Effector memory CD4-positive, alpha-beta T cell (primary cell): ENCODE measurements at places on chromosomes 2 and 18.

- no peak for DNase-seq
- H3K27ac ChIP-seq = peak overlapping the region; percentile 95
- H3K27me3 ChIP-seq = no peaks in the 10 kb centered on the region
These were observed 611 bp upstream of the ITSN2 start for GRCh38 chr2:24360963-24361330.

- peaks cover 51% of the 10 kb centered on the region for H3K4me1 ChIP-seq
- H3K4me3 ChIP-seq = peak overlapping the region; percentile 5
- DNase-seq = no peak
- no peaks in the 10 kb centered on the region for H3K27me3 ChIP-seq
These were observed 53.0 kb downstream of the EPHA4 start for GRCh38 chr2:221518935-221519625.

DNA sequence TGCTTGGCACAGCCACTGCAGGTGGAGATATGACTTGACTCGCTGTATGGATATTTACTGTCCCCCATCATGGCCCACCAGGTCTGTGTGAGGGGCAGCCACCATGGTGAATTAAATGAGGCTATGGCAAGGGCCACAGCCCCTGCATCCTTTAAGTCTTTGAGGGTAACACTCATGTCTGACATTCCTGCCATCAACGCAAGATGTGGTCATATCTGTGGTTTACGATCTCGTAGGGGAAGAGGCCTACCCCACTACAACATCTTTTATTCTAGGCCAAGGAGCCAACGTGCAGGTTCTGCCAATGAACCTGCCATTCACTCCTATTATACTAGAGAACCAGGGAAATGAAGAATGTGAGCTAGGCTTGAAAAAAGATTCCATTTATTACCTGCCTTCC is 381.6 kb upstream of the ID2 start:
- no peaks in the 10 kb centered on the region for H3K36me3 ChIP-seq
- H3K4me1 ChIP-seq = peaks cover 38% of the 10 kb centered on the region
- H3K27me3 ChIP-seq = no peaks in the 10 kb centered on the region
- H3K4me3 ChIP-seq = no peak overlapping the region
- no peak for DNase-seq

DNA sequence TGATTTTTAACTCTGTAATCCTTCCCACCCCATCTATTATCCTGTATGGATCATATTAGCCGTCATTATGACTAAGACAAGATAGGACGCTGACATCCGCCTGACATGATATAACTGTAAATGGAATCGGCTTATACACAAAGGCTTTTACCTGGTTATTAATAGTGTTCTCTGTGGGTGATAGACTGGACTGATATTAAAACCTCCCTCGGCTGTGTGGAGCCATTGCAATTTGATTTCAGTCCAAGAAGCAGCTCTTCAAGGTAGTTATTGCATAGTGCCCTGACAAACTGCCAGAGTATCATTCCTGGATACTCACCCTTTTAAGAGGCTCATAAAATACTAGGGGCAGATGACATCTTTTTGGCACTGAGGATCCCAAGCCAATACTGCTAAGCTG is 226.1 kb upstream of the HNRNPA3 start:
- H3K27me3 ChIP-seq = no peaks in the 10 kb centered on the region
- no peaks in the 10 kb centered on the region for H3K36me3 ChIP-seq
- H3K27ac ChIP-seq = no peak overlapping the region
- DNase-seq = no peak

GRCh38 chr2:106284691-106285202 is 90.6 kb upstream of the UXS1 start:
- H3K4me1 ChIP-seq = no peaks in the 10 kb centered on the region
- no peaks in the 10 kb centered on the region for H3K27me3 ChIP-seq
- H3K27ac ChIP-seq = no peak overlapping the region
- no peaks in the 10 kb centered on the region for H3K36me3 ChIP-seq
- no peak for DNase-seq

GRCh38 chr2:138323382-138324067 is 178.0 kb upstream of the SPOPL start:
- H3K36me3 ChIP-seq = no peaks in the 10 kb centered on the region
- no peak overlapping the region for H3K27ac ChIP-seq
- no peak overlapping the region for H3K4me3 ChIP-seq
- H3K4me1 ChIP-seq = no peaks in the 10 kb centered on the region
- no peaks in the 10 kb centered on the region for H3K27me3 ChIP-seq
